Spinal cord (tissue), 10 donors: ENCODE measurements at places on chromosomes 12 and 14. TPM values are rescaled to one million over a fixed set of nuclear protein-coding genes. Genes with fewer than 3 reads are reported as not detected.

The HOXC10 gene
- total RNA-seq: not detected

The SLC7A7 gene
- 8.8 TPM for total RNA-seq

The ARG2 gene
- 8.4 TPM for total RNA-seq

The ZNF664 gene
- total RNA-seq: 83.3 TPM

DNA sequence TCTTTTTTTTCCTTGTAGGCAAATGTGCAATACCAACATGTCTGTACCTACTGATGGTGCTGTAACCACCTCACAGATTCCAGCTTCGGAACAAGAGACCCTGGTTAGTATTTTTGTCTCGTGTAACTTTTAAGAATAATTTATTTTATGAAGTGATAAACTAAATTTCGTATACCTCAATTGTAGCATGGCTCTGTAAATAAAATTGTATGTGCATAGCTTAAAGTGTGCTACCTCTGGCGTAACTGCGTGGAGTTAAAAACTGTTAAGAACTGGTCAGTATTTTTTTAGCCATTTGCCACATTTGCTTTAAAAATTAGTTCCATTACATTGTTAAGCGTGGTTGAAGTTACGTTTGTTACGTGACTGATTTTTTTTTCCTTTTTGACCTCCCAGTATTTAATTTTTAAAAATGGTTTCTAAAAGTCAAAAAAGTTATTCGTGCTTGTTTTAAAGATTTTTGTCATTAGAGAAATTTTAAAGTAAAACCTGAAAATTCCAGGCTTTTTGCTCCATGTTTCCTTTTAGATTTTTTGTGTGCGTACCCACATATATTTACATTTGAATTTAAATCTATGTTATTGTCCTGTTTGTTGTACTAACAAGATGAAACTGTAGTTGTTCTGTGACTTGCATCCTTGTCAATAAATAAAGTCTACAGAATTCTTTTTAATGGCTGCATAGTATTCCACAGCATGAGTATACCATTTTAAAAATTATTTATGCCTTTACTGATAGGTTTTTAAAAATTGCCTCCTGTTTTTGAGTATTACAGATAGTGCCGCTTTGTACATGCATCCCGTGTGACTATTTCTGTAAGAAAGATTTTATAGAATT, 1.4 kb downstream of the MDM2 start:
- DNase-seq: no peak
- H3K27me3 ChIP-seq: no peaks in the 10 kb centered on the region
- peak overlapping the region; percentile 95 for H3K27ac ChIP-seq
- peaks cover 6% of the 10 kb centered on the region for H3K4me1 ChIP-seq

- H3K27ac ChIP-seq: no peak overlapping the region
- peaks cover 3% of the 10 kb centered on the region for H3K4me1 ChIP-seq
- no peaks in the 10 kb centered on the region for H3K36me3 ChIP-seq
- H3K4me3 ChIP-seq: no peak overlapping the region
- DNase-seq: no peak
- peaks cover 5% of the 10 kb centered on the region for H3K27me3 ChIP-seq
Observed at GRCh38 chr12:127556231-127556886, 710.6 kb upstream of the TMEM132C start.

DNA sequence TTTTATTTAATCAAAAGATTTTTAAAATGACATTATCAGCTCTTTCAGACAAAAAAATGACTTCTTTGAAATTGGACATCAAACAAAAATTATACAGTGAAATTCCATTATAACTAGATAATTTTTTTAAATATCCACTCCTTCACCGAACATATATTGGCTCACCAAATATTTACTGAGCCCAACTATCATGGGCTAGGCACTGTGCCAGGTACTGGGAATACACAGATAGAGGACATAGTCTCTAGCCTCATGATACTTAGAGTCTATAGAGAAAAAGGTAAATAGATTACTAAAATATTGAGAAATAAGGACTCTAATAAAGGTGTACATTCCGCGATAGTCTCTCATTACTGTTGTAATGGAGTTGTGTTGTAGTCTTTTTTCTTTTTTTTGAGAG, 219.9 kb downstream of the SEC23A start:
- no peaks in the 10 kb centered on the region for H3K4me1 ChIP-seq
- no peaks in the 10 kb centered on the region for H3K36me3 ChIP-seq
- H3K4me3 ChIP-seq: no peak overlapping the region
- no peak overlapping the region for H3K27ac ChIP-seq

DNA sequence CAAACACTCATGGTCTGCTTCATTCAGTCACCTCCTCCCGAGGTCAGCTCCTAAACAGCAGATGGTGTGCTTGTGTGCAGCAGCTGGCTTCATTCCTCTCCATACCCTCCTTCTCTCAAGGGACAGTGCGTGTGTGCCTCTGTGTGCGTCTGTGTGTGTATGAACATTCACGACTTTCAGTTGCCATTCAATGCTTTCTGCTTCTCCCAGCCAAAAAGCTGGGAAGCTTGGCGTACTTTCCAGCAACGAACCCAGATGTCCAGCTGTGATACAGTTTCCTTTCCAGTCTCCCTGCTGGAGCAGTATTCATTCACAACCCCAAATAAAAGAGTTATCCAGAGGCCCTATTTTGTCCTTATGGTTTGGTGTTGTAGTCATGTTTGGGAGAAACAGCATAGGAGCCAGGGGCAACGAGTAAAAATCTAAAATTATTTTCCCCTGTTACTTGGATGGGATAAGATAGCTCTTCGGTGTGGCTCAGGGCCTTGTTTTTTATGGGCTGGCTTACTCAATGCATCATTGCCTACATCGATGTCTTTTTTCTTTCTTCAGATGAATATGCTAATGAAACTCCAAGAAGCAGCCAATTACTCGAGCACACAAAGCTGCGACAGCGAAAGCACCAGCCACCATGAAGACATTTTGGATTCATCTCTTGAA, 379.3 kb downstream of the NAV3 start:
- H3K4me1 ChIP-seq: peaks cover 11% of the 10 kb centered on the region
- H3K4me3 ChIP-seq: no peak overlapping the region
- no peaks in the 10 kb centered on the region for H3K36me3 ChIP-seq
- peak; percentile 74 for DNase-seq
- H3K27me3 ChIP-seq: no peaks in the 10 kb centered on the region

- no peaks in the 10 kb centered on the region for H3K27me3 ChIP-seq
- no peaks in the 10 kb centered on the region for H3K4me1 ChIP-seq
- no peaks in the 10 kb centered on the region for H3K36me3 ChIP-seq
- no peak overlapping the region for H3K27ac ChIP-seq
- no peak for DNase-seq
Observed at GRCh38 chr12:30138483-30138882, 354.7 kb upstream of the TMTC1 start.

DNA sequence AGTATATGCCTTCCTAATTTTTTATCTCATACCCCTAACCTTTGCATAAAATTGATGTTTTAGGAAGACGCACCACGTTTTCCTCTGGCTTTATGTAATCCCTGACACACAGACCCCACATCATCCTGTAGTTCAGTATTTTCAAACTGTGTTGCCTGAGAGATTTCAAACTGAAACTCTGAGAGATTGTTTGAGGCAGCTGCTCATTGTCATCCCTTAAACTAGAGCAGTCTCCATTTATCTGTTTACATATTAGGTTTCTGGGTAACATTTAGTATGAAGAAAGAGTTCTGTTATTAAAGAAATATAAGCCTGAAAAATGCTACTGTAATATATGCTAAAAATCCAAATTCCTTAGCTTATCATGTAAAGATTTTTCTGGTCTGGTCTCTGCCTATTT, 24.3 kb downstream of the MNAT1 start:
- no peaks in the 10 kb centered on the region for H3K36me3 ChIP-seq
- H3K4me3 ChIP-seq: no peak overlapping the region
- no peak overlapping the region for H3K27ac ChIP-seq
- no peaks in the 10 kb centered on the region for H3K4me1 ChIP-seq

DNA sequence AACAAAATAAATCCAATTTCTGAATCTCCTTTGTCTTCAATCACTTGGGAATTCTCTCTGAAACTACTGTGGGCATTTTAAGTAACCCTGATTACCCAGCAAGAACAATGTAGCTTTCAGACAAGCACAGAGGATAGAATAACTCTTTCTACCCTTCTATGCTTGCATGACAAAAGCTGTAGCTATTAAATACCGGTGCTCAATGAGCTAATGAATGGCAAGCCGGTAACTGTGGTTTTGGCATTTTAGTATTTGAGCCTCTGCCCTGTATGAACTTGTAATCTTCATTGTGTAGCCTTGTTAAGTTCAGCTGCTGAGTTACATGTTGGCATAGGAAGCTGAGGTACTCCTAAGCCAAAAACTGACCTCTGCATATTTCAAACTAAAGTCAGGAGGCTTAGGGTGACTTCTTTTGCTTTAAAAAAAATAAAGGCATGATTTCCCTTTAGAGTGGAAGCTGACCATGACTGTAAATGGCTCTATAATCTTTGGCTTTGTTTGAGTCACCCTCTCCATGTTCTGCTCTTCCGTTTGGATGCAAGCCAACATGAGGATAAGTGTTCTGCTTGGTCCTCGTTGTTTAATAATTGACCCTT, 171.0 kb upstream of the HIF1A start:
- peaks cover 20% of the 10 kb centered on the region for H3K4me1 ChIP-seq
- no peaks in the 10 kb centered on the region for H3K36me3 ChIP-seq
- no peaks in the 10 kb centered on the region for H3K27me3 ChIP-seq

- H3K27me3 ChIP-seq: no peaks in the 10 kb centered on the region
- no peak overlapping the region for H3K4me3 ChIP-seq
- H3K36me3 ChIP-seq: no peaks in the 10 kb centered on the region
- H3K4me1 ChIP-seq: no peaks in the 10 kb centered on the region
- no peak overlapping the region for H3K27ac ChIP-seq
Observed at GRCh38 chr12:18224745-18225144, 36.6 kb upstream of the PIK3C2G start.

- no peak for DNase-seq
- peaks cover 5% of the 10 kb centered on the region for H3K4me1 ChIP-seq
- H3K27me3 ChIP-seq: no peaks in the 10 kb centered on the region
- H3K4me3 ChIP-seq: no peak overlapping the region
Observed at GRCh38 chr14:34450958-34451357, 11.1 kb downstream of the SPTSSA start.

DNA sequence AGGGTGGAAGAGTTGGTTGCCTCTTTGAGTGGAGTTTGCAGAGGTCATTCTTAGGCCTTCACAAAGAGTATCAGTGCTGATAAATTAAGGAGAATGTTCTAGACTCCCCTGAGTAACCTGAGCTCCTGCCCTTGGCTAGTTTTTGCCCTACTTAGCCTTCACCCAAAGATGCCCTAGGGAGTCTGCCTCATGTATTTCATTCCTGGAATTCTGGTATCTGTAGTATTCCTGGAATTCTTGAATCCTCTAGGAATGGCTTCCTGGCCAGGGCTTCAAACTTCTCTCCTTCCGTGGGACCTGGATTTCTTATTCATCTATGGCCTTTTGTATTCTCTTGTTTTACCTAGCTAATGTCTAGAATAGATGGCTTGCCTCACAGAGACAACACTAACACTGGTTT, 701.1 kb downstream of the NOVA1 start:
- H3K4me3 ChIP-seq: no peak overlapping the region
- no peaks in the 10 kb centered on the region for H3K27me3 ChIP-seq
- H3K36me3 ChIP-seq: no peaks in the 10 kb centered on the region
- DNase-seq: no peak

DNA sequence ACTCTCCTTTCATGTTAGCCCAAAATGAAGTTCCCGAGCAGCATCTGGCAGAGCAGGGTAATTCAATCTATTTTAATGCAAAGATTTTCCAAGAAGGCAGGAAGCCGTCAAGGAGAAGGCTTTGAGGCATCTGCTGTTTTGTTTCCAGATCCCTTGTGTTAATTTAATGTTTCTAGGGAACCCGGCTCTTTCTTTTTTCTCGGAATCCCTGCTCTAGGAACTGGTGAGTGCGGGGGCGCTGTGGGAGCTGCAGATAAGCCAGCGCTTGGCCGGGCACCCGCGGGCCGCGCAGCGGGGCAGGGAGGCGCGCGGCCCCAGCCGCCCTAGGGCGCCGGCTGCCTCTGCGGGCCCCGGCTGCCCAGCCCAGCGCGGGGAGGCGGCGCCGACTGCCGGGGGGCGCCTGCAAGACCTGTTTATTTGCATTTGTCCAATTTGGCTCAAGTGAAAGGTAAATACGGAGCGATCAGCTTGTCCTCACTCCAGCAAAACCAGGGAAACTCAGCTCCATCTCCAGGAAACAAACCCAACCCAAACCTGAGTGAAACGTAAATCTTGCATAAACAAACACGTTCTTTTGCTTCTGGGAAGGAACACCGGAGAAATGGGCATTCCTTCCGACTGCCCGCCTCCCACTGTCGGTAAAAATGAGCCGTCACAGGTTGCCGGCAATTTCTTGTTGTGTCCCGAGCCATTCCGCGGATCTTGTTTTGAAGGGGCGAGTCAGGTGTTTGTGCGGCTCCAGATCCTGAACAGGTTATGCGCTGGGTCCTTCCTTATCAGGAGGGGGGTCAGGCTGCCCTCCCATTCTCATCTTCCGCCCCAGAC, 65.1 kb downstream of the CRADD start:
- no peaks in the 10 kb centered on the region for H3K36me3 ChIP-seq
- H3K27ac ChIP-seq: peak overlapping the region; percentile 74
- no peaks in the 10 kb centered on the region for H3K27me3 ChIP-seq
- peak; percentile 70 for DNase-seq
- peaks cover 10% of the 10 kb centered on the region for H3K4me1 ChIP-seq
- H3K4me3 ChIP-seq: peak overlapping the region; percentile 62

DNA sequence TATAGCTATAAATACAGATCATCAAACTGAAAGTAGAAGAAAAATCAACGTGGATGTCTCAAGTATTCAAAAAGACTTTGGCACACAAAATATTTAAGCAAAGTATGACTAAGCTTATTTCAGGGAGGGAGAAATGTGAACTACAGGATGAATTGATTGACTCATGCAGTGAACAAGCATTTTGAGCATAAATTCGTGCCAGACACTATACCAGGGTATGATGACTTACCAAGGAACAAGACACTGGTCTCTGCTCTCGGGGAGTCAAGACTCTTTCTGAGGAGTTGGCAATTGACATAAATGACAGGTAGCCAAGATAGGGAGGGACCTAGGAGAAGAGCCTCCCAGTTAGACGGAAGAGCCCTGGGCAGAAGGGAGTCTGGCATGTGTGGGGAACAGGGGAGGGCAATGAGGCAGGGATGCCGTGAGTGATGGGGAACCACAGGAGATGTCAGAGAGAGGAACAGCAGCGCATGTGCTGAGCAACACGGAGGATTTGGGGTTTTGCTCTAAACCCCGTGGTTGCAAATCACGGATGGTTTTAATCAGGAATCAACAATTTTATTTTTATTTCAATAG, 115.2 kb downstream of the TMEM132D start:
- H3K27me3 ChIP-seq: no peaks in the 10 kb centered on the region
- no peaks in the 10 kb centered on the region for H3K4me1 ChIP-seq

- H3K27ac ChIP-seq: no peak overlapping the region
- H3K4me1 ChIP-seq: no peaks in the 10 kb centered on the region
- no peak for DNase-seq
- no peak overlapping the region for H3K4me3 ChIP-seq
- no peaks in the 10 kb centered on the region for H3K36me3 ChIP-seq
- no peaks in the 10 kb centered on the region for H3K27me3 ChIP-seq
Observed at GRCh38 chr12:66693901-66694513, 15.1 kb upstream of the GRIP1 start.

- H3K36me3 ChIP-seq: no peaks in the 10 kb centered on the region
- DNase-seq: no peak
- no peaks in the 10 kb centered on the region for H3K4me1 ChIP-seq
- no peaks in the 10 kb centered on the region for H3K27me3 ChIP-seq
Observed at GRCh38 chr14:32190673-32191072, 11.2 kb upstream of the RNU6-7 start.
